HCT116 (cell line): ENCODE measurements at places on chromosomes 6 and 20. TPM values are rescaled to one million over a fixed set of nuclear protein-coding genes. Genes with fewer than 3 reads are reported as not detected.

C20orf144 gene
- 0.37 TPM for total RNA-seq

PLCB1 gene
- 15.8 TPM for total RNA-seq

GPR6 gene
- total RNA-seq: not detected

SLC44A4 gene
- 0.74 TPM for total RNA-seq

APOM gene
- total RNA-seq: 2.2 TPM

HAO1 gene
- total RNA-seq: 0.12 TPM

CDH4 gene
- total RNA-seq: not detected

GRCh38 chr6:13560651-13561044, 13.8 kb upstream of the SIRT5 start:
- no peaks in the 10 kb centered on the region for H3K4me1 ChIP-seq
- H3K27ac ChIP-seq: no peak overlapping the region
- no peaks in the 10 kb centered on the region for H3K27me3 ChIP-seq
- DNase-seq: peak; percentile 31
- H3K36me3 ChIP-seq: no peaks in the 10 kb centered on the region

DNA sequence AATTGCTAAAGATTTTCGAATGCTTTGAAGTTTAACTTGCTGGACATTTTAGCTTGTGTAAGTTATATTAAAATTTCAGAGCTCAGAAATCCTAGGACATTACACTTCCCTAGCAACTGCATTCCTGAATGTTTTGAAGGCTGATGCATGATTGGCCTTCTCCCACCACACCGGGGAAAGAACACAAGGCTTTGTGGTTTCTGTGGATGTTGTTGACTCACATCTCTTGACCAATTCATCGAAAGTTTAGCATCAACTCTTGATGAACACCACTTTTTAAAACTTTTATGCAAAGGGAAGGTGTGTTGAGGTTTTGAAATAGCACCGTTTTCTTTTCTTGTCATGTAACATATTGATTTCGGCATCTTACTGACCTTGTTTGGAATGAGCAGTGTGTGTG, 81.1 kb downstream of the RIMS1 start:
- no peak overlapping the region for H3K4me3 ChIP-seq
- DNase-seq: no peak
- H3K27ac ChIP-seq: no peak overlapping the region
- H3K36me3 ChIP-seq: no peaks in the 10 kb centered on the region
- no peaks in the 10 kb centered on the region for H3K4me1 ChIP-seq
- no peaks in the 10 kb centered on the region for H3K27me3 ChIP-seq

GRCh38 chr6:157505912-157506491, 125.0 kb downstream of the ZDHHC14 start:
- H3K27me3 ChIP-seq: no peaks in the 10 kb centered on the region
- no peaks in the 10 kb centered on the region for H3K4me1 ChIP-seq
- no peak overlapping the region for H3K27ac ChIP-seq
- DNase-seq: no peak
- H3K4me3 ChIP-seq: no peak overlapping the region
- H3K36me3 ChIP-seq: no peaks in the 10 kb centered on the region

DNA sequence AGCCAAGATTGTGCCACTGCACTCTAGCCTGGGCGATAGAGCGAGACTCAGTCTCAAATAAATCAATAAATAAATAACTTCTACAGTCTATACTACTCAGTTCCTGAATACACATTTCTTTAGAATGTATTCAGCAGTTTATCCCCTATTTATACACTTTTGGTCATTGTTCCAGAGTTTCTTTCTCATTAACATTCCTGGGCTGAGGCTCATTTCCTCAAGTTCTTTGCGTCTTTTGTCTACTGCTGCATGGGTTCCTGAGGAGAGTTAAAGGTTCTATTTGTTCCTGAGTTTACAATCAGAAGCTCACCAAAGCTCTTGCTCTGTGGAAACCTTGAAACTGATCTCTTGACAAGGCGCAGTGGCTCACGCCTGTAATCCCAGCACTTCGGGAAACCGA, 37.7 kb upstream of the SASH1 start:
- H3K4me1 ChIP-seq: peaks cover 7% of the 10 kb centered on the region; the same call in 1 of the 2 replicates
- no peak overlapping the region for H3K4me3 ChIP-seq
- H3K36me3 ChIP-seq: no peaks in the 10 kb centered on the region
- no peaks in the 10 kb centered on the region for H3K27me3 ChIP-seq
- H3K27ac ChIP-seq: no peak overlapping the region
- DNase-seq: no peak

- no peaks in the 10 kb centered on the region for H3K27me3 ChIP-seq
- H3K4me1 ChIP-seq: peaks cover 45% of the 10 kb centered on the region
- peak; percentile 73 for DNase-seq
- peak overlapping the region; percentile 82 for H3K4me3 ChIP-seq
- H3K36me3 ChIP-seq: no peaks in the 10 kb centered on the region
Observed at GRCh38 chr6:32967151-32968091, 973 bp upstream of the BRD2 start.

DNA sequence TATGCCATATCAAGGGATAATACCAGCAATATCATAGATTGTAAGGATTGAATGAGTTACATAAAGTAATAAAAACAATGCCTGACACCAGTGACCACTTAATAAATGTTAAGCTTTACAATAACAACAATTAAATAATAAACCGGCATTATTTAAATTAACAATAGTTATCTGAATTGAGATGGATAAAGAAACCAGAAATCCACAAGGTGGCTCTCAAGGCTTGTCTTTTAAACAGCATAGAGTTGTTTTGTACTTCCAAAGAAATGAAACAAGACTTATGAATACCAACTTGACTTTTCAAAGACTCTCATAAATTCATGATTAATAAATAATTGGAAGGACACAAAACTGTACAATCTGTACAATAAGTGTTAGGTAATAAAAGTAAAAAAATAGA, 203.1 kb downstream of the ASCC3 start:
- no peaks in the 10 kb centered on the region for H3K4me1 ChIP-seq
- DNase-seq: no peak
- no peaks in the 10 kb centered on the region for H3K27me3 ChIP-seq
- H3K36me3 ChIP-seq: no peaks in the 10 kb centered on the region
- H3K4me3 ChIP-seq: no peak overlapping the region

- H3K27me3 ChIP-seq: no peaks in the 10 kb centered on the region
- H3K36me3 ChIP-seq: no peaks in the 10 kb centered on the region
- H3K27ac ChIP-seq: no peak overlapping the region
- no peak overlapping the region for H3K4me3 ChIP-seq
- peak; percentile 72 for DNase-seq
- H3K4me1 ChIP-seq: peaks cover 13% of the 10 kb centered on the region
Observed at GRCh38 chr6:121826156-121826810, 390.8 kb downstream of the GJA1 start.

DNA sequence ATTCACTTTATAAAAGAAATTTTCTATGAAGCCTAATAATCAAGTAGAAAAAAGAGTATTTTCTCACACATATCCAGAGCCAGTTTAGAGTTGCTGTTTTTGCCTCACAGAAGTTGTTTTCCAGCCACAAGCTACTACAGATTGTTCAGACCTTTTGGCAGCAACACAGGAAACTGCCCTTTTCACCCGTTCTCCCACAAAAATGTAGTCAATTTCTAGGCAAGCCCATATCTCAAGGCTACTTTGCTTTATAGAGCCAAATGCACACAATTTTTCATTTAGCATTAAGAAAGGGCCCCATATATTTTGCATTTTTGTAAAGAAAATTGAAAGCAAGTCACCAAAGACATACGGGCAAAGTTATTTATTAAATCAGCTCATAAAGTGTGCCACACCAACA, 49.5 kb downstream of the EPB41L2 start:
- no peaks in the 10 kb centered on the region for H3K4me1 ChIP-seq
- no peak overlapping the region for H3K4me3 ChIP-seq
- no peaks in the 10 kb centered on the region for H3K36me3 ChIP-seq

GRCh38 chr20:34581341-34582184, 23.0 kb downstream of the MAP1LC3A start:
- no peaks in the 10 kb centered on the region for H3K36me3 ChIP-seq
- no peak overlapping the region for H3K4me3 ChIP-seq
- no peak overlapping the region for H3K27ac ChIP-seq
- H3K27me3 ChIP-seq: no peaks in the 10 kb centered on the region
- H3K4me1 ChIP-seq: no peaks in the 10 kb centered on the region
